ENCODE measurements at places on chromosomes 5 and 9.

DNA sequence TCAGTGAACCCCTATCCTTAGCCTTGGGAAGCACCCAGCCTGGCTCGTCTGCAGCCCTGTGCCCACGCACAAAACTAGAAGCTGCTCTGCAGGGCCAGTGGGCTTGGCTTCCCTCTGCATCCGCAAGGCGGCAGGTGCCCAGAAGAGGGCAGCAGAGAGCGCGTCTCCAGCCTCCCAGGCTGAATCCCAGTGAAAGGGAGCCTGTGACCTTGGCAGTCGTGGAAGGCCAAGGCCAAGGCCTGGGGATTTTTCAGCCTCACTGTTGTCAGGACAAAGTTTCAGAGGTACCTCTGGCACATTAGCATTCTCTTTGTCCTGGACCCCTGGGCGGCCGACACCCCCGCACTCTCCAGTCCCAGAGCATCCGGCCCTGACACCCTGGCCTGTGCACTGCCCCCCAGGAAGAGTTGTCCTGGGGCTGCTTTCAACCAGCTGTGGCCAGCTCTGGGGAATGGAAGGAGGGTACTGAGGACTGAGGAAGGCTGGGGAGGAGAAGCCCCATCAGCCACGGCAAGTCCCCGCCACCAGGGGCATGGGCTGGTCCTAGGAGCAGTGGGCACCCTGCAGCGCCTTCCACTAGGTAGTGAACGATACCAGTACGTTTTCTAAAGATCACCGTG, 63.6 kb upstream of the IL17B start:
- DNase-seq = peak; percentile 71

- no peak for DNase-seq
Measured at GRCh38 chr5:181156758-181157157, 9.4 kb downstream of the OR2V2 start.

GRCh38 chr5:137192293-137192743, 306.8 kb downstream of the SPOCK1 start:
- DNase-seq = no peak

GRCh38 chr9:38414040-38414723, 10.1 kb downstream of the IGFBPL1 start:
- DNase-seq = no peak

DNA sequence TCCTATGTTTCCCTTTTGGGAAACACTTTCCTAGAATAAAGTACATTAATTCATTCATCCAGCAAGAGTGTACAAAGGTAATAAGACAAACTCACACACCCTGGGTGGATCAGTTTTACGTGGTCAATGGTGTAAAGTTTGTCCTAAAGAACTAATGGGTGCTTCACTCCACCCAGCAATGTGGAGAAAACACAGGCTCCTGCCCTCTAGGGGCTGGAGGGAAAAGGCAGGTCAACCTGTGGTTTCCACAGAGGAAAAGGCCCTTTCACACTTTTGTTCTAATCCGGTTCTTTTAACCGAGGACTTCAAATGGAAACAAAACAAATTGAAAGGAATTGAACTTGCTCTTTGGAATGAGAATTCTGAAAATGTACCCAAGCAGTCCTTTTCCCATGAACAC, 80.9 kb upstream of the SPOCK1 start:
- no peak for DNase-seq

DNA sequence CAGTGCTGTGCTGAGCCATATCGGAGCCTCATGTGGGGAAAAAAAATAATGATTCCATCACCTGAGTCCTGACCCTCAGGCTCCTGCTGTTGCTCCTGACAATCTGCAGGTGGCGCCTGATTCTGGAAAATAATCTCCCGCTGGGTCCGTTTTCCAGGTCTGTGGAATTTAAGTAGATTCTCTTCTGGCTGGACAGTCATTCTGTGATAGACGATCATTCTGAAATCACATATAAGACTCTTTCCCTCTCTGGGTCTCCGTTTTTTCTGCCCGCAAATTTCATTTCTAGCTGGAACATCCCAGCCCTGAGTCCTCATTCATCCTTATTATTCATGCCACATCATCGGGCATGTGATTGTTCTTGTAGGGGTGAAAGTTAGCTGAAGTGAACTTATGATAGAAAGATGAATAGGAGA, 22.1 kb upstream of the STXBP1 start:
- DNase-seq = peak; percentile 16

DNA sequence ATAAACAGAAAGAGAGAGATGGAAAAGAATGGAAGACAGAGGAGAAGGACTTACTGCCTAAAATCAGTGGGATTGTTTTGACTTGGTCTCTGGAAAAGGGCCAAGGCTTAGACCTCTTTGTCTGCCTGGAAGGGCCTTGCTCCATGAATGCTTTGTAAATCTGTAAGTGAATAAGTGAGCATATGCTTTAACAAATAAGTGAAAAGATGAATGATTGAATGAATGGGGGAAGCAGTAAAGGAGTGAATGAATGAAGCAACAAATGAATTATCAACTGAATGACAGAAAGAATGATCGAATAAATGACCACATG, 5.5 kb downstream of the KCNIP1 start:
- no peak for DNase-seq

DNA sequence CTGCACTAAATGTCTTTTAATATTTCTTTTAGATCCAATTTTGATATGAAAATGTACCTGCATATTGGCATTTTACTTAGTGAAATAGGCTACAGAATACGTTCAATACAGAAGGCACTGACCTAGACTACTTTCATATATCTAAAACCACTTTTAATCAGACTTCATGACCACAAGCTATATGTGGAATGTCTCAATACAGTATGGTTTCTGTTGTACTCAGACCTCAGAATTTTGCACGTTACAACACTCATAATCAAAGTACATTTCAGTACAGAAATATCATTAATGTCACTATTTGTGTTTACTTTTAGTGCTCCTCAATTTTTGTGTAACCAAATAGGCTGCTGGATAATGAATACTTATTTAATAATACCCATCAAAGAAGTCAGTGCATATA, 74.8 kb downstream of the MEF2C start:
- no peak for DNase-seq

DNA sequence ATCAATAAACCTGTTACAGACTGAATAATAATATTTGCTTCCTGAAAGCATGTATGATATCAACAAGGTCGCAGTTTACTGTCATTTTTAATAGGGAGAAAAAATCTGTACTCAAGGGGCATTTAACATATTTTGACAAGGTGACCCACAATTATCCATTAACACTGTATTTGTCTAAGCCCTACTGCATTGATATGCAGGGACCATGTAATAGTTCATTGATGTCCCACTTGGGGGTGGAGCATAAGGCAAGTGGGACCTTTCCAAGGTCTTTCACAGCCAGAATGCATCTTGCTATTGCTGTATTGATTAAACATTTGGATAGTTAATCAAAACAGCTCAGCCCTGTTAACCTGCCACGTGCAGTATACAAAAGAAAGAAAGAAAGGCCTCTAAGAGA, 502.0 kb downstream of the NR2F1-AS1 start:
- DNase-seq = no peak

GRCh38 chr9:134502809-134503211, 138.8 kb upstream of the COL5A1 start:
- DNase-seq = no peak

- DNase-seq = no peak
Measured at GRCh38 chr9:99015890-99016289, 72.2 kb downstream of the COL15A1 start.

GRCh38 chr5:4643190-4643589, 496.9 kb upstream of the ADAMTS16 start:
- no peak for DNase-seq

DNA sequence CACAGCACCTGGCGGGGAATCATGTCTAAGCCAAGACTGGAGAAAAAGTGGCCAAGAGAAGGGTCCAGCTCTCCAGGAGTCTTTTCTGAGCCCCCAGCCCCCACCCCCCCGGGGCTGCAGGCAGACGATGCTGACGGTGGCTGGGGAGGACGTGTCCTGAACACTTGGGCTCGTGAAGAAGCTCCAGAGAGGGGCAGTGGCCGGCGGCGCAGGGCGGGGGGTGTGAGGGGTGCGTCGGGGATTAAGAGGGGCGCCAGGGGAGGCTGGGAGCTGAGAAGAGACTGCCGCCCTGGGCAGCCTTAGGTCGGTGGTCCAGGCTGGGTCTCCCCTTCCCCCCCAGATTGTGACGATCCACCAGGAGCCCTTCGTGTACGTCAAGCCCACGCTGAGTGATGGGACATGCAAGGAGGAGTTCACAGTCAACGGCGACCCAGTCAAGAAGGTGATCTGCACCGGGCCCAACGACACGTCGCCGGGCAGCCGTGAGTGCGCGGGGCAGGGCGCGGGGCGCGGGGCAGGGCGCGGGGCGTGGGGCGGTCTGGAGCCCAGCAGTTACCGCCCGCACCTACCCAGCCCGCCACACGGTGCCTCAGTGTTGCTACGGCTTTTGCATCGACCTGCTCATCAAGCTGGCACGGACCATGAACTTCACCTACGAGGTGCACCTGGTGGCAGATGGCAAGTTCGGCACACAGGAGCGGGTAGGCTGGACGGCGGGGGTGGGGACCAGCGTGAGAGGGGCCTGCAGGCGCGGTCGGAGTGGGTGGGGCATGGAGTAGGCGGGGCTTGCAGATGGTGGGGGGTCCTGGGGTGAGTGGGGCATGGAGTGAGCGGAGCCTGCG, 8.9 kb downstream of the LRRC26 start:
- no peak for DNase-seq

DNA sequence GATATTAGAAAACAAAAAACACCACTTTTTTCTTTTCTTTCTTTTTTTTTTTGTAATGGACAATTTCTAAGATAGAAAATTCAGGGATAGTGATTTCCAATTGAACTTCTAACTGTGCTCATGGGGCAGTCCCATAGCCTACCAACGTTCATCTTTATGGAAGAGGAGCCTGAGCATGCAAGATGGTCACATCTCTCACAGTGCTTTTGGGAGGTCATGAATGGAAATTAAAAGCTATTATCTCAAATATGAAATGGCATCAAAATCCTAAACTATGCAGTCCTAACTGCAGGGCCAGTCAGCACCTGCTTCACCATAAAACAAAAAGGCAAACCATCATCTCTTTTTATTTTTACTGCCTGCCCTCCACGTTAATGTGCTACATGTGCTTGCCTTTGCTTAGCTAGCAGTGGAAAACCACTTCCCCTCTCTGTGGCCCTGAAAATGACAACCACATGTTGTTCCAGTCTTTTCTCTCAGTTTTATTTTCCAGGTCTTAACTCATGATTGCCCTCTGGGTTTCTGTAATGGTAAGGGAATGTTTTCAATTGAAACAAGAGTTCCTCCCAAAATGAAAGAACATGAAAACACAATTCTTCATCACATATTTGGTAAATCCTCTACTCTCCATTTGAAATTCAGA, 16.7 kb downstream of the IFNB1 start:
- DNase-seq = no peak

DNA sequence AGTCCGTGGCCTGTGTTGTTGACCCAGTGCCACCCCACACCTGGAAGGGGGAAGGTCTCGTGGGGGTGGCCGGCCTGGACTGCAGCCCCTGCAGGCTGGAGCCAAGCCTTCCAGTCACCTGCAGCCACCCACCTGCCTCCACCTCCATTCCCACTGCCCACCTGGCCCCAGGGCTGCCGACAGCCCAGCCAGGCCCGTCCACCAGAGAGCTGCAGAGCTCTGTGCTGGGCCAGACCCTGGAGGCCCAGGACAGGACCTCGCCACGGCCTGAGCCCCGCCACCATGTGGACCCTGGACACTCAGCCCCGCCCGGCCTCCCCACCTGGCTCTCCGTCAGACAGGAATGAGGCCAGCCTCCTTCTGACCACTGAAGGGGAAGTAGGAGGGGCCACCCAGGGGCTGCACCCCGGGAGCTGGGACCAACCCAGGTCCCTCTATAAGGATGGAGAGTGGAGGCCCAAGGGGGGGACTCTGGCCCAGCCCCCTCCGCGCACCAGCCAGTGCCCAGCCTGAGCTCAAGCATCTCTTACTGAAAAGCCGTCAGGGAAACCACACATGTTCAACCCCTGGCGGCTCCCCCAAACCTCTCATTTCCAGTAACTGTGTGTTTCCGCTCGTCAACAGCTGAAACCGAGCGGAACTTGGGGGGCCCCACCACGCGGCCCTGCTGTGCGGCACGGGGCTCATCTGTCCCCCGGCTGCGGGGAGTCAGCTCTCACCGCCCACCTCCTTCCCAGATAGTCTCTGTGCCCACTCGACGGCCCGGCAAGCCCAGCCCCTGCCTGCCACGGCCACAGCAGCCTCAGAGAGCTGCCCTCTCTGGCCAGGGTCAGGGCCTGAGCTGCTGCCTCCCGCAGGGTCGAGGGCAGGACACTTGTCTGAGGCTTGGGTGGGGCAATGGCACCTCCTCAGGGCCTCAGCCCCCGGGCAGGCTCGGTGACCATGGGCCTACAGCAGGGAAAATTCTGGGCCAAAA, 12.8 kb downstream of the NOTCH1 start:
- peak; percentile 68 for DNase-seq

DNA sequence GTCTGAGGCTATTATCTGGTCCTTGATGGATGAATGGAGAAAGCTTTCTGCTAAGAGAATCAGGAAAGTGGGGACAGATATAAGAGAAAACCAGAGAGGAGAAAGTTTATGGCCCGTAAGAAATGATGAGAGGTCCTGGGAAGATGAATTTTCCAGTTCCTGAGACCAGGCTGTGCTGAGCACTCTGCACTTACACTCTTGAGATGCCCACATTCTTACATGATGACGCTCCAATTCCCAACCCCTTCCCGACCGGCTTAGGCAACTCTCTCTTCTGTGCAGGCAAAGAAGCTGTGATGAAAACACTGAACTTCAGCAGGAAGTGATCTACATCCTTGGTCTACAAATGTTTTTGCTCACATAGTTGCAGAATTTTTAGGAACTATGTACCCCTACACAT, 417.0 kb downstream of the ARHGEF28 start:
- DNase-seq = no peak

DNA sequence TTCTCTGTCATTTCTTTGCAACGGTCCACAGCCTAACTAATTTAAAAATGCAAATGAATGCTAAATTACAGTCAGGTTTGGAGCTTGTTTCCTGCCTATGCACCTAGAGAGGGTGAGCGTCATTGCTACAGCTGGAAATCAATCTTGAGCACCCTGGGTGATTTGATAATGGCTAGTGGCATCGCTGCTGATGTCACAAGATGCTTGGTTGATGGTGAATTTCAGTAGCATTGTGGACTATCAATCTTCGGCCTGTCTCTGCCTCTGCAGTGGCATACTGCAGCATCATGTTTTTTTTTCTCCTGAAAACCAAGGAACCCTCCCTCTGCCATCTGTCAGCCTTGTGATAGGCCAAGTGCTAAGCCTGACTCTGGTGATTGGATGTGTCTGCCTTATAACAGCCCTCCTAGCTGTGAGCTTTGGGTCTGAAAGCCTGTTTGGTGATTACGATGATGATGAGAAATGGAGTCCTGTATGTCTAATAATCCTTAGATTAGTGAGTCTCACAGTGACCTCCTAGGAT, 75.3 kb downstream of the NMUR2 start:
- no peak for DNase-seq
